ENCODE measurements at places on chromosomes 6 and 20.

GRCh38 chr6:2686515-2686914 lies 64.2 kb downstream of the MYLK4 start:
- no peak for DNase-seq

- DNase-seq = no peak
Observed at GRCh38 chr6:30530014-30530413, 26.3 kb downstream of the GNL1 start.

- DNase-seq = peak; percentile 28
Observed at GRCh38 chr6:122068291-122068769, 331.1 kb upstream of the HSF2 start.

GRCh38 chr20:51796340-51796739 lies 6.0 kb downstream of the SALL4 start:
- no peak for DNase-seq

DNA sequence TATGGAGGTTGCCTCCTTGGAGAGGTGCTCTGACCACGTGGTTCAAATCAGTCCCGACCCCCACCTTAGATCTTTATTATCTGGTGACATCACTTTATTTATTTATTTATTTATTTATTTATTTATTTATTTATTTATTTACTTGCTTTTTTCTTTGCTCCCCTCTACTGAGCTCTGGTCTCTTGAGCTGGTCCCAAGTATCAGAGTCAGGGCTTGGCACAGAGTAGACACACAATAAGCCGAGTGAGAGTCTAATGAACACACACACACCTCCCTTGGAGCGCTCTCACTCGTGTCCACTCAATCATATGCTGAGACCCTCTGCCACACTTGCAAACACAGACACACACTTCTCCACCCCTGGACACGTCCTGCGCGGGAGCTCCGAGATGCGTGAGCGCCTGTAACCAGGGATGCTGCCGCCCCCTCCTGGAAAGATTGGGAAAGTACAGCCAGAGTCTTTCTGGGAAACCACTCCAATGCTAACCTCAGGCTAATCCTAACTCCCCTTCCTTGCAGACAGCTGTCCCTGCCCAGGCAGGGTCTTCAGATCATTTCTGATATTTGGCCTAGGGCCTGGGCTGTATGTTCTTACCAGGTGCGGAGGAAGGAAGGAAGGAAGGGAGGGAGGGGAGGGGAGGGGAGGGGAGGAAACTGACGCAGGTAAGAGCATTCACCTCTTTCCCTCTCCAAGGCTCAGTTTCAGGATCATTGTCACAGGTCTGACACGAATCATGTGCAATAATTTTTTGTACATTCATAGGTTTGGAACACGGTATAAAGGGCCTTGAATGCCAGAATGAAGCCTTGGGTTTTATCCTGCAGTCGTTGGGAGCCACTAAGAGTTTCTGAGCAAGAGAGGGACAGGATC lies 70.9 kb downstream of the STK35 start:
- DNase-seq = peak; percentile 69

DNA sequence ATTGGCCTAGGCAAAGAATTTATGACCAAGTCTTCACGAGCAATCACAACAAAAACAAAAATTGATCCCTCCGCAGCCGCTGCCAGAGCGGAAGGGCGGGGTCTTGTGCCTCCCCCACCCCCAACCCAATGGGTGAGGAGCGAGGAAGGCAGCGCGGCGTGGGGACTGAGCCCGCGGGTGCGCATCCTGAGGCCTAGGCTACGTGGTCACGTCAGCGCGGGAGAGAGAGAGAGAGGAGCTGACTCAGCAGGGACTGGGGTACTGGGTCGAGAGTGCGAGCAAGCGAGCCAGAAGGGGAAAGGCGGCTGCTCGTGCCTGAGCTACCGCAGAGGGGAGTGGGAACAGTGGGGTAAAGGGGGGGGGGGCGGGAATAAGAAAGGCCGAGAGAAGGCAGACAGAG lies 90.1 kb upstream of the FERMT1 start:
- no peak for DNase-seq

- no peak for DNase-seq
Observed at GRCh38 chr20:51602131-51602530, 59.6 kb upstream of the NFATC2 start.
